NCI-H2171 (cell line): ENCODE measurements at places on chromosomes 3 and 15.

DNA sequence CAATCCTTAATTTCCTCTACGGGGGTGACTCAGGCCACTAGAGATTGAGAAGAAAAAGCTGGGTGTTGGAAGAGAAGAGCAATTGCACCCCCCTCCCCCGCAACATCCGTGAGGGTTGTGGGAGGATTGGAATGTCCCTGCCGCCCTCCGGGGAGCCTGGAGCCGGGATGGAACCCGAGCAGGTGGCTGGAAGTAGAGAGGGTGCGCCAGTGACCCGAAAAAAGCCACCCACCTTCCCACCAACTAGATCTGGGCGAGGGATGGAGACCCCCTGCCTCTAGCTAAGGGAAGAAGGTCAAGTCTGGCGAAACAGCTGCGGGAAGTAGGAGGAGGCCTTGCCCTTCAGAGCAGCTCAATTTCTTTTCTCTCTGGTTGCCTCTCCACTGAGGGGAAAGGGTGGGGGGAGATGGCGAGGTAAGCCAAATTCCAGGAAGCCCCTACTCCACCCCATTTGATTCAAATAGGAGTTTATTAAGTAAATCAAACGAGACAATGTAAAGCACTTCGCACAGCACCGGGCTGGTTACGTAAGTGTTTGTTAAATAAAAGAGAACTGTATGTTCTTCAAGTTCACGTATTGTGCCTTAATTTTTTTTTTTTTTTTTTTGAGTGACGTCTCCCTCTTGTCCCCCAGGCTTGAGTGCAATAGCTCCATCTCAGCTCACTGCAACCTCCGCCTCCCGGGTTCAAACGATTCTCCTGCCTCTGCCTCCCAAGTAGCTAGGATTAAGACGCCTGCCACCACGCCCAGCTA is 1.1 kb upstream of the WWTR1 start:
- no peak for DNase-seq

DNA sequence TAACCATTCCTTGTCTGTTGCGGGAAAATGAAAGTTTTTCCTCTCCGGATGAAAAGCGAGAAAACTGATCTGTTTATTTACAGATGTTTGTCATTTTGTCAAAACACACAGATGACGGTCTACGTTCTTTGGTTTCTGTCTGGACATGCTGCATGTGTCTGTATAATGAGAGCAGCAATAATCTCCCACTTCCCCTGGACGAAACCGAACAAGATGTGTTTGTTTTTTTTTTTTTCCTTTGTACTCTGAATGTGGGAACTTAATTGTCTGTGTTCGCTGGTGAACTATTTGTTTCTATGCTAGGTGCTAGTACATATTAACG is 33.6 kb downstream of the PTPRG start:
- no peak for DNase-seq

GRCh38 chr3:4517643-4518311 is 24.6 kb downstream of the ITPR1 start:
- DNase-seq: no peak

- peak; percentile 32 for DNase-seq
Observed at GRCh38 chr3:37559461-37559860, 302.2 kb upstream of the CTDSPL start.

- no peak for DNase-seq
Observed at GRCh38 chr3:132650153-132650552, 9.5 kb downstream of the ACAD11 start.

GRCh38 chr15:74505837-74506514 is 35.0 kb upstream of the ARID3B start:
- no peak for DNase-seq

- no peak for DNase-seq
Observed at GRCh38 chr15:91881569-91882297, 28.2 kb downstream of the SLCO3A1 start.

DNA sequence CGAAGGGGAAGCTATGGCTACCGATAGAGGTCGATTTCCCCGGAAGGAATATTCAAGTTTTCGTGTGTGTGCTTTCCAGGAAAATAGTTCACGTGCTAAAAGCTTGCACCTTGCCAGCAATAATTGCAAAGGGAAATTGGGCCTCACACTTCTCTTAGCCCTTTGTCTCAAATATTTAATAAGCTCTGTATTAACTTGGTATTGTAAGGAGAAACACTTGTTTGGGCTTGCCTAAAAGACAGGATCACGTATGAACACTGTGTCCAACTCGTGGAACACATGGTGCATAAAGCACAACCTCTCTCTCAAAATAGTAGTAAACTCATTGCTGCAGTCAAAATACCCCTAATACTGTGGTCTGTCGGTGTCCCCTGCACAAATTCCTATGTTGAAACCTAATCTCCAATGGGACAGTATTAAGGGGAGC is 352 bp upstream of the TMF1 start:
- DNase-seq: no peak

GRCh38 chr15:33204926-33205325 is 10.4 kb upstream of the FMN1 start:
- no peak for DNase-seq

GRCh38 chr15:81268881-81269601 is 54.9 kb downstream of the STARD5 start:
- DNase-seq: no peak

GRCh38 chr15:69084404-69085030 is 70.0 kb downstream of the NOX5 start:
- no peak for DNase-seq

DNA sequence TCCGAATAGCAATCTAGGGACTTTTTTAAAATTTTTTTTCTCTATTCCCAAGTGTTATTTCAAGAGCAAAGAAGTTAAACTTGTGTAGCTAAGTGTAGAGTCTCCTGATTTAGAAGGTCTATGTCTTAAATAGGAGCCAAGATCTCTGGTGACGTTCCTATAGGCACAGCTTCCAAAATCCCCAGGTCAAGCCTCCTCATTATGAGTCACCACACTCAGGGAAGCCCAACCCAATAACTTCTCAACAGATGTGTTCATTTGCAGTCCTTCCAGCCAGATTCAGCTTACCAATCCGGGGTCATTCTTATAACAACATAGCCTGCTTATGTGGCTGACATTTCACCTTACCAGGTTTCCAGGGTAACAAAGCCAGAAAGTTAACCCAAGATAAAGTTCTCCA is 270.3 kb downstream of the IL5RA start:
- no peak for DNase-seq

- no peak for DNase-seq
Observed at GRCh38 chr15:52436981-52437380, 91.7 kb downstream of the MYO5A start.

DNA sequence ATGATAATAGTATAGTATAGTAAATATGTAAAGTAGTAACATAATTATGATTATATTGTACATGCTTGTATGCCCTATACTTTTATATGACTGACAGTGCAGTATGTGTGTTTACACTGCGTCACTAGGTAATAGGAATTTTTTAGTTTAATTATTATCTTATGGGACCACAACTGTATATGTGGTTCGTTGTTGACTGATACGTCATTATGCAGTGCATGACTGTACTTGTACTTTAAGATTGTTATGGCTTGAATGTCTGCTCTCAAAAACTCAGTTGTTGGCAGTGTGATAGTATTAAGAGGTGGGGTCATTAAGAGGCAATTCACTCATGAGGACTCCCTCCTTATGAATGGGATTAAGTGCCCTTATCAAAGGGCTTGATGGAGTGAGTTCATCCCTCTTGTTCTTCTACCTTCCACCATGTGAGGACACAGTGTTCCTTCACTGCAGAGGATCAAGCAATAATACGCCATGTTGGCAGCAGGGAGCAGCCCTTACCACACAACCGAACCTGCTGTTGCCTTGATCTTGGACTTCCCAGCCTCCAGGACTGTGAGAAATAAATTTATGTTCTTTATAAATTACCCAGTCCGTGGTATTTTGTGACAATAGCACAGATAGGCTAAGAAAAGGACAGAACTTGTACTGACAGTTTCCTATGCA is 152.2 kb downstream of the NEK11 start:
- DNase-seq: no peak

GRCh38 chr3:37249717-37250116 is 75.3 kb upstream of the LRRFIP2 start:
- no peak for DNase-seq

DNA sequence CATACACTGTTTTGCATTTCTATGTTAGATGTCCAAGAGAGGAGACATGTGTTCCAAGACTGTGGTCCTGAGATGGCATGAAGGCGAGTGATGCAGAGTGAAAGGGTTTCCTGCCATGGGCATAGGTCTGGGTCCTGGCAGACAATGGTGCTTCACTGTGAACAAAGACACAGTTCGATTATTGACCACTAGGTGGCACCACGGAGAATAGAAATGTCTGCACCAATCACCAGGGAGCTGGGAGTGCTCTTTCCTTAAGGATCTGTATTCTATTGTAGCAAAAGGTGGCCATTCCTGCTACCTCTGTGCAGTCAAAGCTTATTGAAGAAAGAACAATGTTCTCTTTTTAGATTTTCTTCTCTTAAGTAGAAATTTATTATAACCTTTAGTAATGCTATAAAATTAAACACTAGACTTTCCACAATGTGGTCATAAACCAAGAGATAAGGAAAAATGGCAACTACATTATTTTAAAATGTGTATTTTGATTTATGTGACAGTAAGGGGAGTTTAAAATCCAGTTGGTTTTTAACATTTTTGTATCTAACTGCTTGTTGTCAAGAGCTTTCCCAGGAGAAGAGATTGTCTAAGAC is 88.7 kb downstream of the GABRG3 start:
- DNase-seq: peak; percentile 40

GRCh38 chr15:98855067-98855814 is 152.4 kb downstream of the PGPEP1L start:
- DNase-seq: no peak

- DNase-seq: no peak
Observed at GRCh38 chr3:52046186-52046901, 10.0 kb downstream of the DUSP7 start.

- no peak for DNase-seq
Observed at GRCh38 chr3:24135280-24135679, 190.2 kb downstream of the NR1D2 start.

DNA sequence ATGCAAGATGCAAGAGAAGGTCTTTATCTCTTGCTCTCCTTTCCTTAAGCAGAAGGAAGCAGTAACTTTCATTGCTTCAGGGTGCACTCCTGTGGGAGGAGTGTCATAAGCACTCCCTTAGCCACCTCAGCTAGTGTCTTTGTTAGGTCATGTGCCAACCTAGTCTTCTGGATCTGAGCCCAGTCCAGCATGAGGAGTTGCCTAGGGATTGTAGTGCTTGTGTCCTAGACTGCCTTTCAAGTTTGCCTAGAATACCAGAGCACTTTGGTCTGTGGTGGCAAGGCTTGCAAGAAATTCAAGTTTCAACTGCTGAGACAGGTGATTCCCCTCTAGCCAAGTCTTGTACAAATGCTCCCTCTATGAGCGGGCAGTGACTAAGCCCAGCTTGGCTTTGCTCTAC is 633.6 kb downstream of the ZNF385D start:
- no peak for DNase-seq

DNA sequence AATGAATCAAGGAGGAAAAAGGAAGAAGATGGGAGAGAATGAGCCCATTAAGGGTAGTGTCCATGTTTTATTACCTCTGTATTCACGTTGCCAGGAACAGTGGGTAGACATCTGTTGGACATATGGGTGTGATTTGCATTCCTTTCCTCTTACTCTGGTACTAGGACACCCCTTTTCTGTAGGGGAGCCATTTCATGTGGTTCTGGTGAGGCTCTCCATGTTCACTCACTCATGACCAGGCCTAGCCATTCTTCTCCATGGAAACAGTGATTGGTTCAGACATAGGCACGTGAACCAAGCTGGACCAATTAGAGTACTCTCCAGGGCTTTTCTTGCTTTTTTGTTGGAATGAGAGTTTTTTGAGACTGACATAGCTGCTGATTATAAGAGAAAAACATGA is 39.6 kb upstream of the PDCD6IP start:
- DNase-seq: no peak
